ENCODE measurements at places on chromosomes 12 and 14.

GRCh38 chr14:75826599-75826998 is 155.2 kb downstream of the TGFB3 start:
- no peak for DNase-seq

DNA sequence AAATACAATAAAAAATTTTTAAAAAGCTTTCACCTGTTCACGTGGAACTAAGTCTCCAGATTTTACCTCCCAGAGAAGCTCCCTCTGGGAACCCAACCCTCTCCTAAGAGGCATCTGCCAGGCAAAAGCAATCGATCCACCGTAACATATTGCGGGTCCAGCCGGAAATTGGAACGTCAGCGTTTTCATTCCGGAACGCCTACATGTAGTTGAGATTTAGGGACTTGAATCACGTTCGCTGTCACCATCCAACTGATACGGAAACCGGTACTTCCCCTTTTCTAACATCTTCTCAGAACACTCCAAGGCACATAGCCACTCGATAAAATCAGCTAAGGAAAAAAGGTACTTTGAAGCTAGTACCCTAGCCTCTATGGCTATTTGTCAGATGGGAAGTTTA is 70.3 kb downstream of the COX16 start:
- peak; percentile 40 for DNase-seq

DNA sequence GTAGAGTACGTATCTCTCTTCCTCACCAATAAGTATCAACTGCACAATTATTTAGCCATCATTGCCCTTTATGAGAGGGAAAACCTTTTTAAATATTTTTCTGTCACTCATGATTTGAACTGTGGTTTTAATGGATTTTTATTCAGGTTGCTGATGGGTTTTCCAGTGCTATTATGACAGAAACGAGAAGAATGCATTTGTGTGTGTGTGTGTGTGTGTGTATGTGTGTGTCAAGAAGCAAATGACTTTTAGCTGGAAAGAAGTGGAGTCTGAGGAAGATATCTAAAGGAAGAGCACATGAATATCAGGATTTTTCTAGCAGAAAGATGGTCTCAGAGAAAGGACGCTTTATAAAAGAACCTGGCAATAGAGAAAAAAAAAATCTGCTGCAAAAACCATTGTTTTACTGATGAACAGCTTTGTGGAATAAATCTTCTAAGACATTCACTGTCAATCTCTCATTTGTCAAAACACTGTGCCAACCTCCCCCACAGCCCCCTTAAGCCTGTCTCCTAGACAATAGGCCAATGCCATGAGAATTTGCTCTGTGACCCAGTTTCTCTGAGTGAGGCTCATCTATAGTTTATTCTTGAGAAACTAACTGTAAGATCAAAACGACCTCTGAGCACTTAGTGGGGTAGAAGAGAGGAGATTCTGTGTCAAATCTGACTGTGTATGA is 417.7 kb downstream of the FLRT2 start:
- no peak for DNase-seq

DNA sequence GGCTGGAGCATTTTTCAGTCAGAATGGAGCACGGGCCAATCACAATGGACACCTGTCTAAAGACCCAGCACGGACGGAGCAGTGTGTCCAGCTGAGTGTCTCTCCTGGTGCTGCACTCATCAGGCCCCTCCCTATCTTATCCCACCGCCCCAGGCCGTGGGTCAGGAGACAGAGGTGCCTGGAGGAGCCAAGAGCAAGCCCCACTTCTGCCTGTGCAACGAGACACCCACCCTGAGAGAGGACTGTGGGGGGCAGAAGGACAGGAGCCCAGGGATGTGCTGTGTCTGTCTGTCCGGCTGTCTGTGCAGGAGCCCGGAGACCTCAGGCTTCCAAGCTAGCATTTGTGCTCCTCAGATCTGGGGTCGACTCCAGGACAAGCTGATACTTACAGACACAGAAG is 69.6 kb upstream of the SFSWAP start:
- no peak for DNase-seq

DNA sequence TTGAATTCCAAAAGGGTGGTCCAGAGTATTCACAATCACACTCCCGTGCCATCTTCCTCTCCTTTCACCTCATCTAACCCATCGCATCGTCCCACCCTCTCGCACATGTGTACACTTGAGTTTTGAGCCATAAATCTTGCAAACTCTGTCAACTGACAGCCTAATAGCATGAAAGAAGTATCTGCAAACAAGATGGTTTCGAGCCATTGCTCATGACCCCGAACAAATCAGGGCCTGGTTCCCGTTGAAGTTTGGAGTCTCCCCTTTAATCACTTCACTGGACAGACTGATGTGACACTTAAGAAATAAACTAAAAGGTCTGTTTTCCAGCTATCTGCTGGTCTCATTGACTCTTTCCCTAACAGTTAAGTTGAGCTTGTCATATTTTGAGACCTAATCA is 223.6 kb upstream of the SOX5 start:
- DNase-seq, result no peak

DNA sequence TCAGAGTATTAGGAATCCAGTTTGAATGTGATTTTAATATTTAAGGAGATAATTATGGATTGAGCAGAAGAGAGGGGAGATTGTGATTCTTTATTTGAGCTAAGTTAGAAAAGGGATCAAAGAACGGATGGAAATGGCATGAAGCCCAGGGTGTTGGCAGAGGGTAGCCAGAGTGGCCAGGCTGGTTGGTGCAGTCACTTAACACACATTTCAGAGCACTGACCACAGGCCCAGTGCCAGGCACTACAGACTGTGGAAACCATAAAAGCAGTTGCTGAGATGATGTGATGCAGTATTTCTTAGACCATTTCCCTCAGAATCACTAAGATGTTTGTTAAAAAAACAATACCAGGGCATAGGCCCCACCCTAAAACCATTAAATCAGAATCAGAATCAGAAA is 167.7 kb upstream of the AMIGO2 start:
- no peak for DNase-seq

DNA sequence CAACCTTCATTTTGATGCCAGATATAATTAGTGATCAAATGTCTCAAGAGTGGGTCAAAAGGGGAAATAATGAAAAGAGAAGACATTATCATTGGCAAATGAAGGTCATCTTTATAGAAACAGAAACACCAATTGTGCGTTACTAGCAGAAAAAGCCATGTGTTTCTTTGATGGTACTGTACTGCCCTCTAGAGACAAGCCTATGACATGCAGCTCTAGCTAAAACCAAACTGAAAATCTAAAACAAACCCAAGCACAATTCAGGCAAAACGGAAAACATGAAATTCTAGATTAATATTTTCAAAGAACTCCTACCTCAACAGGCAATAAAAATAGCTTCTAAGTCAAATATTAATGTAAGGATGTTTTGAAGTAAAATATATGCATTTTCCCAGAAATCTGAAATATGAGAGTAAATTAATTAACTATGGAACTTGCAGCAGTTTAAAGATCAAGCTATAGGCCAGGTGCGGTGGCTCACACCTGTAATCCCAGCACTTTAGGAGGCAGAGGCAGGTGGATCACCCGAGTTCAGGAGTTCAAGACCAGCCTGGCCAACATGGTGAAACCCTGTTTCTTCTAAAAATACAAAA is 115.4 kb downstream of the KLHL28 start:
- no peak for DNase-seq

GRCh38 chr12:113098441-113099028 is 37.0 kb downstream of the RASAL1 start:
- peak; percentile 52 for DNase-seq

- no peak for DNase-seq
These were observed 9.1 kb upstream of the TMCC3 start for GRCh38 chr12:94659346-94659930.

DNA sequence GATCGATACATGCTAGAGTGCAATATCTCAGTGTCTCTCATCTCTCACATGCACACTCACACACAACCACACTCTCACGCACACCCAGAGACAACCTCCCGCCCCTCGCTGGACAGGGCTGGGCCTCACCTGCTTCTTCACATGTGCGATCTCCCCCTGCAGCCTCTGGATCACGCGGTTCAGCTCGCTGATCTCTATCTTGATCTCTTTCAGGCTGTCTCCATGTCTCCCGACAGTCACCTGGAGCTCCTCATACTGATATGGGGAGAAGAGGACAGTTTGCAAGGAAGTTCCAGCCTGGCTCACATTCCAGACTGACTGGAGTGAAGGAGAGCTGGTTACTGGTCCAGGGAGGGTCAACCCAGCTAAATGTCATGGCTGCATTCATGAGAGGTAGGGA is 4.4 kb downstream of the KRT2 start:
- no peak for DNase-seq

DNA sequence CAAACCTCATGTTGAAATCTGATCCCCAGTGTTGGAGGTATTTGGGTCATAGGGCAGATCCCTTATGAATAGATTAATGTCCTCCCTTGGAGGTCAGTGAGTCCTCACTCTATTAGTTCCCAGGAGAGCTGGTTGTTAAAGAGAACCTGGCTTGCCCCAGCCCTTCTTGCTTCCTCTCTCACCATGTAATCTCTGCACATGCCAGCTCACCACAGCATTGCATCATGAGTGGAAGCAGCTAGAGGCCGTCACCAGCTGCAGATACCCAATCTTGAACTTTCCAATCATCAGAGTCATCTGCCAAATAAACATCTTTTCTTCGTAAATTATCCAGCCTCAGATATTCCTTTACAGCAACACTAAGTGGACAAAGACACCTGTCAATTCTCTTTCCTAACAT is 161.8 kb upstream of the IGF1 start:
- no peak for DNase-seq

- no peak for DNase-seq
These were observed 10.3 kb upstream of the FERMT2 start for GRCh38 chr14:52961060-52961639.

GRCh38 chr12:52139579-52140062 is 52.2 kb downstream of the KRT80 start:
- DNase-seq, result no peak

DNA sequence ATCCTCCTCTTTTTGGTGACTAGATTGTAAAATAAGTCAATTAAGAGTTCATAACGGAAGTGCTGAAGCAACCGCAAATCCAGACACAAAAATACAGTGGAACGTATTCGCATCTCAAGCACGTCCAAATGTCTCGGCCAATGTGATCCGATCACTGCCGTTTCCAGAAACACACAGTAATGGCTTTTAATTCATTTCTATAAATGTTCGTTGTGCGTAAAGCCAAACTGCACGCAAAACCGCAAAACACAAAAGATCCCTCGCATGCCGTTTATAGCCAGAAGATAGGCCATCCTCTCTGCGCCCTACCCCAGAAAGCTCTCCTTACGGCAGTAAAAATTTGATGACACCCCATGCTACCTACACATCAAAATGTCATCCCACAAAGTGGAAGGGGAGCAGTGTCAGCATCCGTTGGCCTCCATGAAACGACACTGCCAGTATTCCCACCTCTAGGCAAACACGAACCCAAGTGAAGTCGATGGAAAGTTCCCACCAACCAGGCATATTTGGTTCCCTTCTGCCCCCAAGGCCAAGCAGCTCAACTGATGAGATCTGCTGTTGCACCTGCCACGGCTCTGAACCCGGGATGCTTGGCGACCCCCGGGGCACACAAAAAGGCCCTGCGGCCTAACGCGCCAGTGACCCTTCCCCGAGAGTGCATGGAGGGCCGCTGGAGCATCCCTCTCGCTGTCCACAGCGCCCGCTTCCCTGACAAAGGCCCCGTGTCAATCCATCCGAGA is 1.4 kb downstream of the HECTD4 start:
- no peak for DNase-seq

DNA sequence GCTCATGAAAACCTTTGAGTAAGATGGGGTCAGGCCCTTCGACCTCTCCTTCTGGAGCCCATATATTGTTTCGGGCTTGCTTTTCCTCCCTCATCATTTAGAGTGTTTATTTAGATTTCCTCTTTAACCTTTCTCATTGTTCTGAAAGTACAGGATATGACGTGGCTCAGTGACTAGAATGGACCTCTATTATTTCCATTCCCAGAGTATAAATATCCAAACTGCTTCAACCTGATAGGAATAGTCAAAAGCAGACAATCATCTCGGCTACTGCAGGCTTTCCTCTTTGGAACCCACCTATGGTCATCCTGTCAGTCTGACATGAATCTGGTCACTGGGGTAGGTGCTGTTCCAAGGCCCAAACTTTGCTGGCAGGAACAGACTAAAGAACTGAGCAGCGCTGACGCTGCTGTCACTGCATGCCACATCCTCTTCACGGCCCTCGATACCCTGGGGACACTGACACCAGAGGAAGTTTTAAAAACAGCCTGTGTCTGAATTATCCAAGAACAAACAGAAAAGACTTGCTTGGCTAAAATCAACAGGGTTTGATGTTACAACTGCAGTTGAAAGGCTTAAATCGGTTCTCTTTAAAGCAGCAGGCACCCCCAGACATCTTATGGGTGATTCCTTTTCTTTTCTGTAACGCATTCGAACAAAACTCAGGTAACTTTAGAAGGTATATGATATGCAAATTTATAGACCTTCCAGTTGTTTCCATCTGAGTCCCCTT is 5.0 kb upstream of the DDX47 start:
- no peak for DNase-seq

DNA sequence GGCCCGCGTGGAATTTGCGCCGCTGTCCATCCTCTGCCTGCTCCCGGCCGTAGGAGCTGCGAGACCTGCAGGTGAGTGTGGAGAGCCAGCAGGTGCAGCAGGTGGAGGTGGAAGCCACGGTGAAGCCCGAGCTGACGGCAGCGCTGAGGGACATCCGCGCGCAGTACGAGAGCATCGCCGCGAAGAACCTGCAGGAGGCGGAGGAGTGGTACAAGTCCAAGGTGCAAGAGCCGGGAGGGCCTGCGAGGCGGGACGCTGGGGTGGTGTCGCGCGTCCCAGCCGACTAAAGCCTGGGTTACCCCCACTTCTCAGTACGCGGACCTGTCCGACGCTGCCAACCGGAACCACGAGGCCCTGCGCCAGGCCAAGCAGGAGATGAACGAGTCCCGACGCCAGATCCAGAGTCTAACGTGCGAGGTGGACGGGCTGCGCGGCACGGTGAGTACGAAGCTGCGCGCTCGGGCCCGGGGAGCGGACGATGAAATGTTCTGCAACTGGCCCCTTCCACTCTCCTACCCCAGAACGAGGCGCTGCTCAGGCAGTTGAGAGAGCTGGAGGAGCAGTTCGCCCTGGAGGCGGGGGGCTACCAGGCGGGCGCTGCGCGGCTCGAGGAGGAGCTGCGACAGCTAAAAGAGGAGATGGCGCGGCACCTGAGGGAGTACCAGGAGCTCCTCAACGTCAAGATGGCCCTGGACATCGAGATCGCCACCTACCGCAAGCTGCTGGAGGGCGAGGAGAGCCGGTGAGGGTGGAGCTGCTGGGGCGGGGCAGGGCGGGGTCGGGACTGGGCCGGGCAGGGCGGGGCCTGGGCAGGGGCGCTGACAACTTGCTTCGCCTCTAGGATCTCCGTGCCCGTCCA is 2.1 kb downstream of the PRPH start:
- no peak for DNase-seq

DNA sequence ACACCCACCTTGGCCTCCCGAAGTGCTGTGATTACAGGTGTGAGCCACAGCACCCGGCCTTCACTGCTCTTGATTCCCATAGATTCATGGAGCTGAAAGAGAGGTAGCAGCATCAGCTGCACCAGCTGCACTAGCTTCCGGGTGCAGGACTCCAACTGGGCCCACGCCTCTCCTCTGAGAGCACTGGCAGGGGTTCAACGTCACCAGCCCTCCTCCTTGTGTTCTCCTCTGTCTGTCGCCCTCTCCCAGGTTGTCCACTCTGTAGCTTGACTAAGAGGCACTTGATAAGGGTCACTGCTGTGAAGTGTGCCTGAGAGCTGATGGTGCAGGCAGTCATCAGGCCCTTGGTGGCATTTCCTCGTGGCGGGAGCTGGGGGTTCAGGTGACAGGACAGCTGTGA is 28.3 kb downstream of the MLXIP start:
- no peak for DNase-seq
